ENCODE measurements at places on chromosomes 1 and 21. TPM values are rescaled to one million over a fixed set of nuclear protein-coding genes. Genes with fewer than 3 reads are reported as not detected.

- DNase-seq: no peak
Measured at GRCh38 chr1:117633936-117634335, 28.1 kb downstream of the TENT5C start.

- no peak for DNase-seq
Measured at GRCh38 chr1:180793451-180793850, 119.2 kb upstream of the KIAA1614 start.

DNA sequence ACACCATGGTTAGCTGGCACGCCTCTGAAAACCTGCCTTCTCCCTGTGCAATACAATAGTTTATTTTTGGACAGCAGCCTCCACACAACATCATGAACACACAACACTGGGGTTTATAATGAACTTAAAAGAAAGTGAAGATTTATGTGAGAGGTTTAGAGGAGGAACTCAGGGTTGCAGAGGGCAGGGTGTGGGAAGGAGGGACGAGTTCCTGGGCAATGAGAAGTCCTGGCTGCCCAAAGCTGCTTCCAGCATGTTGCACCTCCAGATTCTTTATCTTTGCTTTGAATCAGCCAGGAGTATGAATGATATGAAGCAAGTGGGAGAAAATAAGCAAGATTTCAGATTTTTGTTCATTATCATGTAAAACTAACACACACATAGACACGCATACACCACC is 11.3 kb upstream of the LRRC8D start:
- no peak for DNase-seq

DNA sequence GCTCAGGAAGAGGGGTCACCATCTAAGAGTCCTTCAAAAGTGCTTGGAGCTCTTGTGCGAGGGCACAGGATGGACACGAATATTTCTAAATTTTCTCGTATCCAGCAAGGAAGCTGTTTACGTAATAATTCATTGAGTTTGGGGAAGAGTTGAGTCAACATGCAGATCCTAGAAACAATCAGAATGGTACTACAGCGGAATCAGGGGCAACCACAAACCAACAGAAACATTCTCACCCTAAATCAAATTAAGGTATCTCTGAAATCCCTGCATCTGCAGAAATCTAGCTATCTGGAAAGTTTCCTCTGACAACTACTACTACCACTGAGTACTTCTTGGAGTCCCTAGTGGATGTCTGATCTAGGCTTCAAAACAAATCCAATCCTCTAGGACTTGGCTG is 352.4 kb downstream of the LTN1 start:
- no peak for DNase-seq

DNA sequence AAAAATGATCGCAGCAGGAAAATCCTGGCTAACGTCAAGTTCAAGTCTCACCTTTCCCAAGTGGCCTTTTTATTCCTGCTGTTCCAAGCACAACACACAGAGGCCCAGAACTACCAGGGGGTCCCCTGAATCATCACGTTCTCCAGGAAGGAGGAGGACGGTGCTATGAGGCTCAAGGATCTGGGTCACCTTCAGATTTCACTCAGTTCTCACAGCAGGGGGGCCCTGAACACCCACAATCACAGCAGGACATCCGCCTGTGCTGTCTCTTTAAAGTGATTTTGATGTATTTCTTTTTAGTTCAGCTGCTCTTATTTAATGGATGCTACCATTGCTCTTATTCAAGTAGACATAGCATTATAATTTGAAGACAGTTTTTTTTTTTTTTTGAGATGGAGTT is 173.4 kb downstream of the HUNK start:
- no peak for DNase-seq

DNA sequence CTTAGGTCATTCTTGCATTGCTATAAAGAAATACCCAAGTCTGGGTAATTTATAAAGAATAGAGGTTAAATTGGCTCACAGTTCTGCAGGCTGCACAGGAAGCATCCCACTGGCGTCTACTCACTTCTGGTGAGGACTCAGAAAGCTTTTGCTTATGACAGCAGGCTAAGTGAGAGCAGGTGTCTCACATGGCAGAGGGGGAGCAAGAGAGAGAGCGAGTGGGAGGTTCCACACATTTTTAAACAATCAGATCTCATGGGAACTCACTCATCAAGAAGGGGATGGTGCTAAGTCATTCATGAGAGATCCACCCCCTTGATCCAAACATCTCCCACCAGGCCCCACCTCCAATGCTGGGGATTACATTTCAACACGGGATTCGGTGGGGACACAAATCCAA is 13.6 kb upstream of the RGS4 start:
- no peak for DNase-seq

DNA sequence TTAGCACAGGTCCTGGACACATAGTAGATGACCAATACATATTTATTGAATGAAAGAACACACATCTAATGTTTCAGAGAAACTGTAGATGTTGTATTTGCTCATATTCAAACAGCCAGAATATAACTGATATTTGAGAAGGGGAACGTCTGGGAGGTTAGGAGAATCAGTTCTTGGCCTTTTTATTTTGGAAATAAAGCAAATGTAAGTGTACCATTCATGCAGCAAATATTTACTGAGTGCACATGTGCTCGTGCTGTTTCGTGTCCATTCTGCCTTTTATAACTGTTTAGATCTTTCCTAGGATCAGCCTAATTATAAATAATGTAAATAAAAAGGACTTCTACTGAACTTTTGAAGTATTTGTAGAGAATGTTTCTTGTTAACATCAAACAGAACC is 103.8 kb downstream of the GREM2 start:
- no peak for DNase-seq

DNA sequence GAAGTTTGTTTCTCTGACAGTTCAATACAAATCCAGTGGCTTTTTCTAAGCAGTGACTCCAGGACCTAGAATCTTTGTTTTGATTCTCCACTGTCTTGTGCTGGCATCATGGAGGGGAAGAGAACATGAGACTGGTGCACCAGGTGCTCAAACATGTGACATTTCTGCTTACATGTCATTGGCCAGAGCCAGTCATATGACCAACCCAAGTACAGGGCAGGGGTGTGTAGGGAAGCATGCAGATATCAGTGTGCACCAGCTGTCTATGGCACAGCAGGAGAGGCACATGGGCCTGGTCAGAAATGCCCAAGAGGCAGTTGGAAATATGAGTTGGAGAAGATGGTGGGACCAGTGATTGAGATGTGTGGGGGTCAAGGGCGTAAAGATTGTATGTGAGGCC is 297.0 kb downstream of the HHAT start:
- no peak for DNase-seq

Gene GBP3
- 2.5 TPM for total RNA-seq

Gene AQP10
- not detected for total RNA-seq

Data from Panc1 (cell line).